ENCODE measurements at places on chromosomes 2 and 18. TPM values are rescaled to one million over a fixed set of nuclear protein-coding genes. Genes with fewer than 3 reads are reported as not detected.

OSR1 gene
- not detected for total RNA-seq

SH2D6 gene
- total RNA-seq = 0.52 TPM

TEX44 gene
- total RNA-seq = not detected

GRHL1 gene
- 1.0 TPM for total RNA-seq

STAM2 gene
- 17.9 TPM for total RNA-seq

TRIM43 gene
- 0.59 TPM for total RNA-seq

SLC11A1 gene
- 0.27 TPM for total RNA-seq

ESPNL gene
- total RNA-seq = 0.14 TPM

CCDC148 gene
- total RNA-seq = not detected

GALNT3 gene
- total RNA-seq = 23.7 TPM

Data from T-helper 2 cell treated with Interferon-gamma antibody and Interleukin-4, amounts not matched to agents 100 ng/mL and 5 ng/mL, for 36 hours (primary cell).